Esophagus muscularis mucosa (tissue), 4 donors: ENCODE measurements at places on chromosomes 11 and 22. TPM values are rescaled to one million over a fixed set of nuclear protein-coding genes. Genes with fewer than 3 reads are reported as not detected.

Gene CRACR2B
- total RNA-seq = 7.4 TPM

DNA sequence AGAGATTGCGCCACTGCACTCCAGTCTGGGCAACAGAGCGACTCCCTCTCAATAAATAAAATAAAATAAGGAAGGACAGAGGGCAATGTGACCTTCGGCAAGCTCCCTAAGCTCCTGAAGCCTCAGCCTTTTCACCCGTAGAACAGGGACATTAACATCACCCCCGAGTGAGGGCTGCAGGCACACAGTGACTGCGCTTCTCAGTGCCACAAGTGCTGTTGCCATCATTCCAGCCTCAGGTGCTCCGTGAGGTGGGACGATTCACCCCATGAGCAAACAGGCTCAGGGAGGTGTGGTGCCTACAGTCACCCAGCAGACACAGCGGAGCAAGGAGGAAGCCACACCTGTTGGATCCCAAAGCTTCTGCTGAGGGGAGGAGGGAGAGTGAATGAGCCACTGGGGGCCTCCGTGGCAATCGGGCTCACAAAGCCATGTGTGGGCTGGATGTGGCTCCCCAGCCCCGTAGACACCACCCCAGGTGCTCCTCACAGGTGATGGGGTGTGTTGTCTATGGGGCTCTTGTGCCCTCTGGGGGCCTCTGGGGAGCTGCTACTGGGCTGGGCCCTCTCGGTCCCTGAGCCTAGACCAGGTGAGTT lies 9.1 kb upstream of the TCF20 start:
- no peak for DNase-seq

GRCh38 chr11:65906602-65907001 lies 6.4 kb upstream of the FOSL1 start:
- DNase-seq = no peak

DNA sequence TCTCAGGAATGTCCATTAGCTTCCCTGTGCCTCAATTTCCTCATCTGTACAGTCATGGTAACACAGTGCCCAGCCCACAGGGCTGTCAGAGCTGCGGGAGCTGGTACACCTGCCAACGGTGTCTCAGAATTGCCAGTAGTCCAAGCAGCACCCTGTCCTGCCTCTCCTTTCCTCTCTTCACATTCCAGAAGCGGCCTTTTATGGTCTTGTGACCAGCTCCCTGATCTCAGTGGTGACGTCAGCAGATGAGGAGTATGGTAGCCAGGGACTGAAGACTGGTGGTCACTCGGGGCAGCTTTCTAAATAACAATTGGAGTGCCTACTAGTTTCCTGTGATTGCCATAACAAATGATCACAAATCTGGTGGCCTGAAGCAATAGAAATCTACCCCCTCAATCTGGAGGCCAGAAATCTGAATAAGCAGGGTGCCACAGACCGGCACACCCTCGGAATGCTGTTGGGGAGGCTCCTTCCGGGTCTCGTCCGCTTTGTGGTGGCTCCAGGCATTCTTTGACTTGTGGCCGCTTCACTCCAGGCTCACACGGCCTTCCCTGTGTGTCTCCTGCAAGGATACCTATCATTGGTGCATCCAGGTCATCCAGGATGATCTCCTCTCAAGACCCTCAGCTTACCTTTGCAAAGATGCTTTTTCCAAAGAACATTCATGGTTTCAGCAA lies 2.1 kb downstream of the FADD start:
- no peak for DNase-seq

DNA sequence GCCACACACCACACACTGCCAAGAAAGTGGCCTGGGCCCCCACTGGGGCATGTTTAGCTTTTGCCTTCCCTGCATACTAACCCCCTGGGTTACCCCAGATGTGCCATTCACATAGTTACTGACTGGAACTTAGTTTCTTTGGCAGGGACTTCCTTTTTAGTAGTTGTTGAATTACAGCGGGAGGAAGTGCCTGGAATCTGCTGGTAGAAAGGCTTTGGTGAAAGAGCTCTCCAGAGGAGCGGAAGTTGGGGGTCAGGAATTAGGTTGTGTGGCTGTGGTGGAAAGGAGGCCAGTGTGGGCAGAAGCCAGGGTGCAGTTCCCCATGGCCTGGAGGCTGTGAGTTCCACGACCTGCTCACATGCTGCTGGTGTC lies 69.0 kb downstream of the MED15 start:
- no peak for DNase-seq
